ENCODE measurements at places on chromosomes 13 and 19. TPM values are rescaled to one million over a fixed set of nuclear protein-coding genes. Genes with fewer than 3 reads are reported as not detected.

Gene PRR12
- polyA plus RNA-seq: 23.3 TPM

Gene NKPD1
- polyA plus RNA-seq: 0.21 TPM

Gene ANKRD24
- 1.6 TPM for polyA plus RNA-seq

- no peak for DNase-seq
Measured at GRCh38 chr19:18130523-18131242, 22.3 kb upstream of the PIK3R2 start.

DNA sequence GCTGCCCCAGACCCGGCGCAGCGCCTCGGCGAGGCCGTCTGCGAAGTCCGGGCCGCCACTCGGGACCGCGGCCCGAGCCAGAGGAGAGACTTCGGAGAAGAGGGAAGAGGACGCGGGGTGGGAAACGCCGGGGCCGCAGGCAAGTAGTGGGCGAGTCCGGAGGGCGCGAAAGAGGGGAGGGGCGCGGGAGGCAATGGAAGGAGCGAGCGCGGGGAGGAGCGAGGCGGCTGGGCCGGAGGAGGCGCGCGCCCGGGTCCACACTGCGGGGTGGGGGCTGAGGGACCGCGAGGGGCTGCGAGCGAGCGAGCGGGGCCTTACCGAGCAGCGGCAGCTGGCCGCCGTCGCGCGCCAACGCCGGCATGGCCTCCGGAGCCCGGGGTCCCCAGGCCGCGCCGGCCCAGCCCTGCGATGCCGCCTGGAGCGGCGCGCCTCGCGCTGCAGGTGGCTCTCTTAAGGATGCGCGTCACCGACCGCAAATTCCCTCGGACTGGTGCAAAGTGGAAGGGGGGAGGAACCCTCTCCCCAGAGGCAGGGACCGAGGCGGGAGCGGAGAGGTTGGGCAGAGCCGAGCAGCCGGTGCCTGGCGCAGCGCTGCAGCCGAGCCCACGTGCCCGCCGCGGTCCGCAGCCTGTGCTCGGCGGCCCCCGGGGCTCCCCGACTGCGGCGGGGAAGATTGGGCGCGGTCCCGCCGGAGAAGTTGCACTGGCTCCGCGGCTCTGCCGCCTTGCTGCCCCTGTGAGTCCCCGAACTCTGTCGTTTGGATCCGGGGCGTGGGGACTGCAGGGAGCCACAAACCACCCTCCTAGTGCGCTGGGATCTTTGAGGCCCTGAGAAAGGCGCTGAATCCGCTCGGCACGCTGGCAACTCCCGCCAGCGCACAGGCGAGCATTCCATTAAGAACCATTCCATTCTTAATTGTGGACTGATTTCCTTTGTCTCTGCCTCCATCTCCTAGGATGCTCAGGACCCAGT lies at the start of gene FLT3:
Gene FLT3 (minus strand): TSS at position 427 of the 972 bp plus-strand sequence. CDS start 66 bp downstream, at position 361.
- DNase-seq: peak; percentile 11

- no peak for DNase-seq
Measured at GRCh38 chr19:656751-657559, 6.1 kb downstream of the RNF126 start.

- DNase-seq: no peak
Measured at GRCh38 chr13:40629678-40630384, 36.6 kb downstream of the FOXO1 start.

DNA sequence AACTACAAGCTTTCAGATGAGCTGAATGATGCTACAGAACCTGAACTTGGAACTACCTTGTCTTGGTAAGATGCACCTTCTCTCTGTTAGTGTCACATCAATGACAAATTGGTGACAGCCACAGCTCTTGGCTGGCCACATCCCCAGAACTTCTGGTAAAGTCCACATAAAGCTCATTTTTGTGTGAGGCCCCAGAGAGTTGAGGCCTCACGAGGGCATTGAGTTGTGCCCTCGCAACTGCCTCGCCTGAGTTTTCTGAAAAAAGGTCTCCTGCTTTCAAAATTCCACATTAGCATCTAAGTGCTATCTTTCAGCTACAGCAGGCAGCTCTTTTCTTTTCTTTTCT lies 42.6 kb downstream of the MRPL57 start:
- no peak for DNase-seq

DNA sequence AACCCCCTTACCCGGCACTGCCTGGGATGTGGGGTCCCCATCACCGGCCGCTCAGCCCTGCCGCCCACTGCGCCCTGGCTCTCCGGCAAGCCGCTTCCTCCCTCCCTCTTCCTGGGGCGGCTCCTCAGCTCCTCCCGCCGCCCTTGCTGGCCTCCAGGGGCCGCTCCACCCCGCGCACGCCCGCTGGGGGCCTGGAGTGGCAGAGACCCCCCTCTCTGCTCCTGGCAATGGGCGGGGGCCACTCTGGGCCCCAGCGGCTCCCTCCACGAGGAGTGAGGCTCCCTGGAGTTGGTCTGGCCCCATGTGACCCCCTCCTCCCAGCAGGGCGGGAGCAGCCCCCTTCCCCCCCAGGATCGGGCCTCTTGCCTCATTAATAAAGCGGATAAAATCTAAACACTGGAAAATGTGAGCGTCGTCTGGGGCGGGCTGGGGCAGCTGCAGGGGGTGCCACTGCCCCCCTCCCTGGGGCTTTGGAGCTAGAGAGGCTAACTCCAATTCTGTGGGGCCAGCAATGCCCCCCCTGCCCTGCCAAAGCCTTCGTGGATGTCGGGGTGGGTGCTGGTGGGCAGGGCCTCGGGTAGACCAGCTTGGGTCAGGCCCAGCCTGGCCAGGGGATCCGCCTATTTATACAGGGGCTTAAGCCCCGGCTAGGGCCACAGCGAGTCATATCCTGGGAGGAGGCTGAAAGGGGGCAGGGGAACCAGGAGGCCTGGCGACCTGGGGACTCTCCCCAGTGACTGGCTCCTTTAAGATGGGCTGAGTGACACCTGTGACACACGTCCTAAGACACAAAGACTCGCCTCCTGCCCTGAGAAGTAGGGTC lies at the start of gene PTGER1:
Gene PTGER1 (minus strand): TSS at position 104 of the 823 bp plus-strand sequence. CDS start 1,034 bp downstream, outside the sequence.
- no peak for DNase-seq

- DNase-seq: no peak
Measured at GRCh38 chr13:114264886-114265611, 16.4 kb upstream of the UPF3A start.

- DNase-seq: no peak
Measured at GRCh38 chr13:31133621-31134020, 28.1 kb downstream of the HSPH1 start.

GRCh38 chr19:20431826-20432225 lies 133.8 kb downstream of the ZNF737 start:
- DNase-seq: no peak

DNA sequence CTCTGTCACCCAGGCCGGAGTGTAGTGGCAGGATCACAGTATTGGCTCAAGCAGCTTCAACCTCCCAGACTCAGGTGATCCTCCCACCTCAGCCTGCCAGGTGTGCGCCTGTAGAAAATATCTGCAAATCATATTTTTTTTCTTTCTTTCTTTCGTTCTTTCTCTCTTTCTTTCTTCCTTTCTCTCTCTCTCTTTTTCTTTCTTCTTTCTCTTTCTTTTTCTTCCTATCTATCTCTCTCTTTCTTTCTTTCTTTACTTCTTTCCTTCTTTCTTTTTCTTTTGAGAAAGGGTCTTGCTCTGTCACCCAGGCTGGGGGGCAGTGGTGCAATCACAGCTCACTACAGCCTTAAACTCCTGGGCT lies 16.3 kb upstream of the IGSF23 start:
- no peak for DNase-seq

GRCh38 chr19:51944798-51945552 lies 17.7 kb downstream of the ZNF613 start:
- DNase-seq: no peak

- DNase-seq: peak; percentile 28
Measured at GRCh38 chr19:48393559-48394330, at the start of gene GRIN2D. Gene GRIN2D, plus strand, starts transcription at chr19:48393668. Its CDS starts 4,725 bp downstream, at chr19:48398393.
